Neural crest cell (in vitro differentiated cells): ENCODE measurements at places on chromosomes 5 and 9.

DNA sequence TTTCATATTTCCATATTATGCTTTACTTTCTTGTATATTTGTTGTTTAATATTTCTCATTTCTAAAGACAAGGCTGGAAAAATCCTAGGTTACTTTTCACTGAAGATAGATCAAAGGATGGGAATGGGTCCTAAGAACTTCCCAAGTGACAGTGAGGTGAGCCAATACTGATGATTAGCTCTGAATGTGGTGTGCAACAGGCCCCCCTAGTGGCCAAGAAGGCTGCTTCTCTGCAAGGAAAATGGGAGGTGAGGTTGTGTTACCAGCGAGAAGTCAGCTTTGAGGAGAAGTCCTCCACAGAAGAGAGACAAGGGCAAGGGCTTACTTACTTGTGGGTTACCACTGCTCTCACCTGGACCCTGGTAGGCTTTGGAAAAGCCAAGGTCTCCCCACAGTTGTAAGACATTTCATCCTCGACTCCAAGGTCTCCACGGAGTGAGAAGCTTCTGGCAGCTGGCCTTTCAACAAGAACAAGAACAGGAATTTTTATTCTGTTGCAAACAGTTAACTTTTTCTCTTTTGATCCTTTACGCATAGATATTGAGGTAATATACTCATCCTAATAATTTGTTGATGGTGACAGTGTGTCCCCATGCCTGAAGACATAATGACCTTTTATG, 69.9 kb downstream of the MAMDC2 start:
- peak; percentile 32 for DNase-seq

GRCh38 chr5:39266442-39266841, 47.1 kb upstream of the FYB1 start:
- no peak for DNase-seq

- no peak for DNase-seq
These were observed 52.2 kb upstream of the TESK1 start for GRCh38 chr9:35552837-35553236.

GRCh38 chr5:82312373-82312856, 34.3 kb upstream of the RPS23 start:
- DNase-seq = peak; percentile 73
